Natural killer cell treated with Interleukin-12 subunit alpha and Interleukin-12 subunit beta and Interleukin-15 and Interleukin-18, amount 100 ng/mL, for 72 hours (primary cell): ENCODE measurements at places on chromosomes 7 and 10.
A peak's percentile ranks its signal among the peaks of the same experiment; 100 is the strongest.

DNA sequence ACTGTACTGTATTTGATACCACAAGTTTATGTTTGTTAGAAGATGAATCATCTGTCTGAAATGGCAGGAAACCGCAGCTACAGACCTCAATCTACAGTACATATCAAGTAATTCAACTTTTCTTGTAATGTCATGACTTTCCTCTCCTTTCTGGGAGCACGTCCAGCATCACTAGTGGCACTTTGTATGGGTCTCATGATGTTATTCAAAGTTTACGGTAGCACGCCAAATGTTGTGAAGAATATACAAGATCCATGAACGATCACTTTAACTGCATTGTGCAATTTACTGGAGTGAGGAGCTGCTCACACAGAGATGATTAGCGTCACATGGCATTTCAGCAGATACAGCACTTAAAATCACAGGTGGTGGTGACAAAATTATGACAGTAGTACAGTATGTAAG, 257.8 kb upstream of the GNAI1 start:
- H3K4me3 ChIP-seq: no peak overlapping the region
- H3K4me1 ChIP-seq: no peaks in the 10 kb centered on the region
- H3K27ac ChIP-seq: no peak overlapping the region
- H3K36me3 ChIP-seq: no peaks in the 10 kb centered on the region

DNA sequence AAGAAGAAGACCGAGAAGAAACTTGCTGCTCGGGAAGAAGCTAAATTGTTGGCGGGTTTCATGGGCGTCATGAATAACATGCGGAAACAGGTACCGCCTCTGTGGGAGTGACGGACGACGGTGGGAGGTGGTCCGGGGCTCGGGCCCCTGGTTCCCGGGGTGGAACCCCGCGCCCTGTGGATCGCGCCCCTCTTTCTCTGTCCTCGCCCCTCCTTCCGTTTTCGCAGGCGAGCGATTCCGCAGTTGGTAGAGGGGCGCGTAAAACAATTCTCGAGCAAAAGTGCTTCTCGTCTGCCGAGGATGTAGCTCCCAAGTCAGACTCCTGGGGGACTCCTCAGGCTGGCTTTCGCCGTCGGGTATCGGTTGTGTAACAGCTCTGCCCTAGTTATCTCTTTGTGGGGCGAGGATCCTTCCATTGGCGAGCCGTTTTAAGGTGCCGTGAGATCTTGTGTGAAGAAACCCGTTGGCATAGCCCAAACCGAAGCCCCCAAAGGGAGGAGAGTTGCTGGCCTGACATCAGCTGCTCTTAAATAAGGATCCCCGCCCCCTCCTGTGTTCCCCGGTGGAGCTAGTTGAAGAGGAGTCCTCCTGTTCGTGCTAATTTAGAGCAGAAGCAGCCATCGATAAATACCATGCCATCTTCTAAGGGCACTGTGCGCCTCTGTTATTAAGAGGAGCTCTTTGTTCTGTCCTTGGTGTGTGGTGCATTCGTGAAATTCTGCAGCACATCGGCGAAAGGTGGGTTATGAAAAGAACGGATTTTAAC, 655 bp downstream of the KLHL7 start:
- peak overlapping the region; percentile 96 for H3K27ac ChIP-seq
- no peaks in the 10 kb centered on the region for H3K27me3 ChIP-seq
- no peaks in the 10 kb centered on the region for H3K36me3 ChIP-seq
- H3K4me1 ChIP-seq: peaks cover 35% of the 10 kb centered on the region
- H3K4me3 ChIP-seq: peak overlapping the region; percentile 99

DNA sequence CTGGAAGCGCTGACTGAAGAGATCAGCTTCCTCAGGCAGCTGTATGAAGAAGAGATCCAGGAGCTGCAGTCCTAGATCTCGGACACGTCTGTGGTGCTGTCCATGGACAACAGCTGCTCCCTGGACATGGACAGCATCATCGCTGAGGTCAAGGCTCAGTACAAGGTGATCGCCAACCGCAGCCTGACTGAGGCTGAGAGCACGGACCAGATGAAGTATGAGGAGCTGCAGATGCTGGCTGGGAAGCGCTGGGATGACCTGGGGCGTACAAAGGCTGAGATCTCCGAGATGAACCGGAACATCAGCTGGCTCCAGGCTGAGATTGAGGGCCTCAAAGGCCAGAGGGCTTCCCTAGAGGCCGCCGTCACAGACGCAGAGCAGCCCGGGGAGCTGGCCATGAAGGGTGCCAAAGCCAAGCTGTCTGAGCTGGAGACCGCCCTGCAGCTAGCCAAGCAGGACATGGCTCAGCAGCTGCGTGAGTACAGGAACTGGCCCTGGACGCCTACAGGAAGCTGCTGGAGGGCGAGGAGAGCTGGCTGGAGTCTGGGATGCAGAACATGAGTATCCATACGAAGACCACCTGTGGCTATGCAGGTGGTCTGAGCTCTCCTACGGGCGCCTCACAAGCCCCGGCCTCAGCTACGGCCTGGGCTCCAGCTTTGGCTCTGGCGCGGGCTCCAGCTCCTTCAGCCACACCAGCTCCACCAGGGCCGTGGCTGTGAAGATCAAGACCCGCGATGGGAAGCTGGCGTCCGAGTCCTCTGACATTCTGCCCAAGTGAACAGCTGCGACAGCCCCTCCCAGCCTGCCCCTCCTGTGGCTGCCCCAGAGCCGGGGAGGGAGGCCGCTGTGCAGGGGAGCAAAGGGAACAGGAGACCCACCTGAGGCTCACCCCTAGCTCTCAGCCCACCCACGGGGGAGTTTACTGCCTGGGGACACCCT, 24.9 kb upstream of the AMPH start:
- H3K27me3 ChIP-seq: peaks cover 34% of the 10 kb centered on the region
- H3K4me1 ChIP-seq: no peaks in the 10 kb centered on the region
- H3K4me3 ChIP-seq: no peak overlapping the region
- no peak overlapping the region for H3K27ac ChIP-seq
- no peak for DNase-seq

DNA sequence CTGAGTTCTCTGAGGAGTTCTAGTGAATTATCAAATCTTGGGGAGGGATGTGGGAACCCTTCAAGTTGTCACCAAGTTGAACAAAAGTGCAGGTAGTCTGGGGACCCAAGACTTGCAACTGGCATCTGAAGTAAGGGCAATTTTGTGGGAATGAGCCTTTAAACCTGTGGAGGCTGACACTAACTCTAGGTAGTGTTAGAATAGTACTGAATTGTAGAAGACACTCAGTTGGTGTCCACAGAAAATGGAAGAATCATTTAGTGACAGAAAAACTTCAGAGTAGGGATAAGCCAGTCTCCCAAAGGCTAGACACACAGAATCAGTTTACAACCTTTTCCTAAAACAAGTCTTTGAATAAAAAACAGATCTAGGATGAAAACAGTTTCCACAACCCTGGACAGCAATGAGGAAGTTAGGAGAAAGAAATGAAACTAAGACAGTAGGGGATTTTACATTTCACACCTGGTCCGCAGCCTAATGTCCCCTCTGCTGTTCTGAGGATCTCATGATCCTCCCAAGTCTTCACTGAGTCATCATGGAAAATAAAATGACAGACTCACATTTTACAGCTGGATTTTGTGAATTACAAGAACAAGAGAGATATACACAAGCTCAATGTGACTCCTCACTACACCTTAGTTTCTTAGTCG, 23.0 kb upstream of the ING3 start:
- DNase-seq: no peak
- no peak overlapping the region for H3K4me3 ChIP-seq
- H3K27ac ChIP-seq: no peak overlapping the region

DNA sequence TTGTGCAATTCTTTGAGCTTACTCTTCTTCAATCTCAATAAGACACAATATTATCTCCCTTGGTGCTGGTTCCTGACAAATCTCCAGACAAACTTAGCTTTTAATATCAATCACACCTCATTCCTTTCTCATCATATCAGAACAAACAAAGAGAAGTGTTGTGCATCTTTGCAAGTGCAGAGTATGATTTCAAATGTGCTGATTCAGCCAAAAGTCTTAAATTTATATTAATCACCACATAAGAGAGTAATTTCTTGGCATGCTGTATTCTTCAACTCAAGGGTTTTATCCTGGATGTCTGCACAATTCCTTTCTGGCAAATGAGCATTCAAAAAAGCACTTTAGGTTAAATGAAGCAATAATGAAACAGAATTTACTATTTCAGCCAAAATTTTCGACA, 877.8 kb downstream of the ANKRD7 start:
- H3K27me3 ChIP-seq: no peaks in the 10 kb centered on the region
- H3K4me3 ChIP-seq: no peak overlapping the region
- no peaks in the 10 kb centered on the region for H3K36me3 ChIP-seq

DNA sequence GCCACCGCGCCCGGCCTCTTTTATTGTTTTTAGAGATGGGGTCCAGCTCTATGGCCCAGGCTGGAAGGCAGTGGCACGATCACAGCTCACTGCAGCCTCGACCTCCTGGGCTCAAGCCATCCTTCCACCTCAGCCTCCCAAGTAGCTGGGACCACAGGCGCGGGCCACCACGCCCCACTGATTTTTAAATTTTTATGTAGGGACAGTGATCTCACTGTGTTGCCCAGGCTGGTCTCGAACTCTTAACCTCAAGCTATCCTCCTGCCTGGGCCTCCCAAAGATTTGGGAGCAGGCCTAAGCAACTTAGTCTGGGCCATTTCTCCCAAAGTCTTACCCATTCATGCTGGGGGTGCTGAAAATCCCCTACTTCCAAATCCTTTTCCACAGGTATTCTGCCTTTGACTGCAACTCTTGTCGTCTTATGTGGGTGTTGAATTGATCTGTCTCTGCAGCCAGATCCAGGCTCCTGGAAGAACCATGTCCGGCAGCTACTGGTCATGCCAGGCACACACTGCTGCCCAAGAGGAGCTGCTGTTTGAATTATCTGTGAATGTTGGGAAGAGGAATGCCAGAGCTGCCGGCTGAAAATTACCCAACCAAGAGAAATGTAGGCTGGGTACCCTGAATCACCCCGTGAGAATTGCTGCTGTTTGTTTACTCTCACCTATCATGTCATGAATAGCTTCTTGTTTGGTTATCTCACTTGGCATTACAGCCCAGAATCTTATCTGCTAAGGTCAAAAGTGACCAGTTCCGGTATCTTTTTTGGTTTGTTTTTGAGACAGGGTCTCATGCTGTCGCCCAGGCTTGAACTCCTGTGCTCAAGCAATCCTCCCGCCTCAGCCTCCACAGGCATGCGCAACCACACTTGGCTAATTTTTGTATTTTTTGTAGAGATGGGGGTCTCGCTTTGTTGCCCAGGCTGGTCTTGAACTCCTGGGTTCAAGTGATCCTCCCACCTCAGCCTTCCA, 1.1 kb downstream of the ZDHHC4 start:
- peaks cover 20% of the 10 kb centered on the region for H3K4me1 ChIP-seq
- H3K36me3 ChIP-seq: peaks cover 10% of the 10 kb centered on the region
- no peak for DNase-seq
- peak overlapping the region; percentile 86 for H3K4me3 ChIP-seq
- H3K27ac ChIP-seq: peak overlapping the region; percentile 90

DNA sequence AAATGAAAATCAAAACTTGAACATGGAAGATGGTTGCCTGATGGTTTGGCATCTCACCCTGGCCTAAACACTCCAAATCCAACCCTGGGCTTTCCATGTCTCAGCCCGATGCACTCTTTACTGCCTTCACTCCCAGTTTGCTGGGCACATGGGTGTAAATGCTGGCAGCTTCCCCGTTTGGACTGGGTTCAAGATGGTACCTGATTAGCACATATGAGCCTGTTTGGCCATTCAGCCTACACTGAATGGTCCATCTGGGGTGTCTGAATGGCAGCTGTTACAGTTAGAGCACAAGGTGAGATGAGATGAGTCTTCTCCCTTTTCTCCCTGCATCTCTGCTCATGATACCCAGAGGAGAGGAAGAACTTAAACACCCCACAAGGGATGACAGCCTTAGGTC, 37.1 kb downstream of the ATXN7L1 start:
- DNase-seq: no peak
- no peak overlapping the region for H3K27ac ChIP-seq
- H3K4me1 ChIP-seq: no peaks in the 10 kb centered on the region
- H3K36me3 ChIP-seq: peaks cover 3% of the 10 kb centered on the region
